ENCODE measurements at places on chromosomes 6 and 20. TPM values are rescaled to one million over a fixed set of nuclear protein-coding genes. Genes with fewer than 3 reads are reported as not detected.

Gene MRPL14
- 70.8 TPM for total RNA-seq

Gene RIMS1
- total RNA-seq, result 0.67 TPM

Gene F13A1
- total RNA-seq, result not detected

Gene UBD
- 1.9 TPM for total RNA-seq

Gene HLA-DMB
- not detected for total RNA-seq

Gene WFDC10B
- total RNA-seq, result not detected

Gene REV3L
- 20.0 TPM for total RNA-seq

Gene LY6G6F
- not detected for total RNA-seq

Gene DUSP15
- not detected for total RNA-seq

Gene TP53TG5
- total RNA-seq, result not detected

Gene SLC17A9
- 9.4 TPM for total RNA-seq

Gene EZR
- total RNA-seq, result 172 TPM

Gene MCCD1
- not detected for total RNA-seq

Gene SYNE1
- total RNA-seq, result 156 TPM

Gene TAF4
- 3.1 TPM for total RNA-seq

Gene OLIG3
- total RNA-seq, result not detected

Gene SMOC2
- total RNA-seq, result not detected

Gene CD109
- total RNA-seq, result 17.3 TPM

Gene TFAP2C
- not detected for total RNA-seq

Gene GSTA1
- not detected for total RNA-seq

Gene MLN
- total RNA-seq, result not detected

Gene GTSF1L
- not detected for total RNA-seq

Gene LHFPL5
- not detected for total RNA-seq

Gene GJA10
- not detected for total RNA-seq

Gene TMEM244
- not detected for total RNA-seq

Gene VIP
- 0.26 TPM for total RNA-seq

Gene SPTLC3
- total RNA-seq, result 0.71 TPM

Gene FAM184A
- 0.26 TPM for total RNA-seq

Gene ARHGAP18
- 75.1 TPM for total RNA-seq

Gene SLC26A8
- total RNA-seq, result under 0.01 TPM

Gene SLC35D3
- total RNA-seq, result not detected

Gene RAD21L1
- 0.14 TPM for total RNA-seq

Gene WFDC10A
- total RNA-seq, result not detected

Gene FLRT3
- 0.18 TPM for total RNA-seq

Gene TRIM38
- total RNA-seq, result 8.0 TPM

Gene LY6G5B
- total RNA-seq, result 1.9 TPM

Gene GATA5
- 0.07 TPM for total RNA-seq

Gene TSPO2
- not detected for total RNA-seq

Gene TREM2
- total RNA-seq, result not detected

Gene CALHM4
- 0.28 TPM for total RNA-seq

Gene ACTR5
- total RNA-seq, result 14.0 TPM

Gene RPP21
- total RNA-seq, result 22.0 TPM

Gene SLC25A27
- 0.66 TPM for total RNA-seq

Gene MUC21
- total RNA-seq, result not detected

Gene NOP56
- 240 TPM for total RNA-seq

Gene SRSF3
- total RNA-seq, result 415 TPM

Gene RAB44
- not detected for total RNA-seq

Gene SPDEF
- not detected for total RNA-seq

Gene DNAAF9
- 13.2 TPM for total RNA-seq

Gene TREML1
- total RNA-seq, result not detected

Gene FILIP1
- 10.5 TPM for total RNA-seq

Gene TAGAP
- total RNA-seq, result not detected

Measured in pulmonary artery endothelial cell (primary cell).